GM18507 (cell line): ENCODE measurements at places on chromosomes 7 and 10.

GRCh38 chr7:148773334-148773733, 74.6 kb downstream of the CUL1 start:
- peak; percentile 20 for DNase-seq

GRCh38 chr7:84722086-84722485, 464.8 kb downstream of the SEMA3D start:
- no peak for DNase-seq

GRCh38 chr10:75115137-75115536, 3.7 kb downstream of the SAMD8 start:
- no peak for DNase-seq

DNA sequence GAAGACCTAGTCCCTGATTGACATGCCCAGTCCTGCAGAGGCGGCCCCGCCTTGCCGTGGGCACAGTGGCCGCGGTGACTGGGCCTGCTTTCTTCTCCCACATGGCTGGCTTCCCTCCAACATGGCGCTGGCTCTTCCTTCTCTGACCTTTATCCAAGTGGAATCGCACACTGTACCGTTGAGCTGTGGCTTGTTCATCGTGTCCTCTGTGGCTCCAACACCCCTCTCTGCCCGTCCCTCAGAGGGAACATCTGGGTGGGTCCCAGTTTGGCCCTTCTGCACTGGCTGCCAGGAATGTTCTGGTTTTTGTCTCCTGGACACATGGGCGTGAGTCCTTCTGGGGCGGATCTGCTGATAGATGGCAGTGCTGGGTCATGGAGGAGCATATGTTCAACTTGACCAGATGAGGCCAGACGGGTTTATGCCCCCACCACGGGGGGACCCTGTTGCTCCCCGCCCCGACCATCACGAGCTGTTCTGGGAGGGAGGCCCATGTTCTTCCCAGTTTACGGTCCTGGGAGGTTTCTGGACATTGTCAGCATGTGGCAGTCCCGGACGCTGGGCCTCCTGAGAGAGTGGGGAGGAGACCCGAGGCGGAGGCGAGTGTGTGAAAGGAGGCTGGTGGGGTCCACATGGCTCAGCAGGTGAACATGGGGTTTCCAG, 63.5 kb downstream of the LHPP start:
- DNase-seq: no peak

- DNase-seq: no peak
These were observed 123.9 kb downstream of the CACNA2D1 start for GRCh38 chr7:82319674-82320118.

DNA sequence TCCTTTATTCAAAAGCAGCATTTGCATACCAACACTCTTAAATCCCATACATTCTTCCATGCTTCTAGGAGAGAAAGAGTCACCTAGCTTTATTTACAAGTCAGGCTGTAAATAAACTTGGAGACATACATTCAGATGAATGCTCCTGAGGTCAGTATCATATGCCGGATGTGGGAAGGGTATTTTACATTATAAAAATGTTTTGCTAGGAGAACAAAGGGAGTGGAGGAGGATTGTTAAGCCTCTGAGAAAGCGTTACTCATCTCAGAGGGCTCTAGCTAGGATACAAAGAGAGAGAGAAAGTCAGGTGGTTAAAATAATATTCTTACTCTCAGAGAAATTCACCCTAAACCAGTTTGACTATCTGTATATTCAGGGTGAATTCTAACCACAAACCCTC, 300.9 kb upstream of the NPSR1 start:
- no peak for DNase-seq

GRCh38 chr10:100043796-100044195, 34.0 kb upstream of the DNMBP start:
- DNase-seq: no peak

DNA sequence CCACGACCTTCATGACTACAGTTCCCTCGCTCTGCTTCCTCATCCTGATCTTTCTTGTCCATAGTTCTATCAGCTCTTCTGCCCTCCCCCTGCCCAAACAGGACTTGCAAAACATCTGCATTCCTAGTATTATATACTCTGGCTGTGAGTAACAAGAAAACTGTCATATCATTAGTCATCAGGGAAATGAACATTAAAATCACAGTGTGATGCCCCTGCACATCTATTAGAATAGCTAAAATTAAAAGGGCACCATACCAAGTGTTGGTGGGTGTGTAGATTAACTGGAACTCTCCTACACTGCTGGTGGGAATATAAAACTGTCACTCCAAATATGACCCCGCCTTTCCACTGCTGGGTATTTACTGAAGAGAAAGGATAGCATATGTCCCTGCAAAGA, 141.8 kb downstream of the C7orf25 start:
- DNase-seq: no peak

DNA sequence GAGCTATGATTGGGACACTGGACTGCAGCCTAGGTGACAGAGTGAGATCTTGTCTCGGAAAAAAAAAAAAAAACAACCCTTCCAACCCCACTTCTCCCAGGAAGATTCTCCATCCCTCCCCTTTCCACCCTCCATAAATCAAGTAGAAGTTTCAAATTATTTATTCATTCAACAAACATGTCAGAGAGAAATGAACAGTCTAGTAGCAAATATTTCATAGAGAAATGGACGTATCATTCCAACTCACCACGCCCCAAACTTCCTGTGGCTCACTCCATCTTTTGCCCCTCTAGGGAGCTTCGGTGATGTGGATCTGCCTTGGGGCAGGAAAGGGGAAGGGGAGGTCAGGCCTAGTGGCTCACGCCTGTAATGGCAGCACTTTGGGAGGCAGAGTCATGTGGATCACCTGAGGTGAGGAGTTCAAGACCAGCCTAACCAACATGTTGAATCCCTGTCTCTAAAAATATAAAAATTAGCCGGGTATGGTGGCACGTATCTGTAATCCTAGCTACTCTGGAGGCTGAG, 638 bp upstream of the TRAPPC14 start:
- no peak for DNase-seq

- DNase-seq: no peak
These were observed 81.1 kb upstream of the CPXM2 start for GRCh38 chr10:123972481-123973401.

DNA sequence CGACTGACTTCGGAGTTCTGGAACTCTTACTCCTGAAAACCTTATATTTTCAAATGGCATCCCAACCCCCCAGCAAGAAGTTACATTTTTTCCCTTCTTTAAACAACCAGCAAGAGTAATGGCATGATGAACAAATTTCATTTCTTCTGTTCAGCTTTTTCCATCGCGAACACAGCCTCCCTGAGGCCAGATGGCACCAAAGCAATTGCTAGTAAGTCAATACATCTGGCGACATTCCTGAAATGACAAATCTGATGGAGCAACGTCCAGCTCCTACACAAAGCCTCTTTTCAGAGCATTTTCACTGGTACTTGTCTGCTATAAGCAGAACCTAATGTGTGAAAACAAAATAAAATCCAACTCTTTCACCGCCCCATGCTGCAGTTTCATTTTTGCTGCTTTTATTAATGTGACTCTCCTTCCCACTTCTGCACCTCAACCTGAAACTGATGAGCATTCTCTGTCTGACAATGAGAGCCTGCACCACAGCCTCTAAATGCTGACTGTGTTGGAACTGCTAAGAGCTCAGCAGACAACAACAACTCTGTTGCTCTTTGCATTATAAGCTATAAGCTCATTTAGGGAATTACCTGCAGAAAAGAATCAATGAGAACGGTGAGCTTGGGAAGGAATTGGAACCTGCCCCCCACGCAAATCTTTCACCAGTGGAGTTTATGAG, 229.8 kb downstream of the FGFR2 start:
- DNase-seq: no peak

DNA sequence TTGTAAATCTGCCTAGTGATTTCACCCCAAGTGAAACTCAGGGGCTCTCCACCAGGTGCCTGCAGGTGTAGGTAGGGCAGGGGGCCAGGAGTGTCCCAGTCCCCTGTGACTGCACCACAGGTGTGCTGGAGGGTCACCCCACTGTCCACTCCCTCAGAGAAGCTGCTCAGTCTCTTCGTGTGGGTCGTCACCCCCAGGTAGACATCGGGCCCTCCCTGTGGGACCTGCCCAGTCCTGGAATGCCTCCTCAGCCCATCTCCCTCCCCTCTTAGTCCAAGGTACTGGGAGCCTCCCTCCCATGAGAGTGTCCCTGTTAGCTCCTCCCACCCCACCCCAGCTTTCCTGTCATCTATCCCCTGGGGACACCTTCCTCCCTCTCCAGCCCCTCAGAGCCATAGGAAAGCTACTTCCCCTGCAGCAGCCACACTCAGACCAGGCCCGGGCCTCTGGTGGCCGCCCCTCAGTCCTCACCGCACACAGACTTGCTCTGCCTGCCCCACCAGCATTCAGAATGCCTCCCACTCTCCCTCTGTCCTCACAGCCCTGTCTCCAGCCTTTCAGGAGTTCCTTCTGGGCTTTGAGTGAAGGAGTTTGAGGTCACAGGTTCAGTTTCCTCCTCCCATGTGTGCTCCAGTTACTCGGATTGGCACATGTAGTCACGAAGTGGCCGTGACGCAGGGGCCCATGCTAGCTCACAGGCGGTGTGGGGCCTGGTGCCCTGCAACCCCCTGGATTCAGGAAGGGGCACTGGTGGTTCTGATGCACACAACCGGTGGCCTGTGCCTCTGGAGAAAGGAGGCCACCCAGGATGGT, 5.1 kb downstream of the ALOX5 start:
- DNase-seq: no peak

GRCh38 chr10:114356751-114357514, 47.4 kb downstream of the AFAP1L2 start:
- no peak for DNase-seq

- no peak for DNase-seq
These were observed 123.2 kb downstream of the NRP1 start for GRCh38 chr10:33211106-33211878.

DNA sequence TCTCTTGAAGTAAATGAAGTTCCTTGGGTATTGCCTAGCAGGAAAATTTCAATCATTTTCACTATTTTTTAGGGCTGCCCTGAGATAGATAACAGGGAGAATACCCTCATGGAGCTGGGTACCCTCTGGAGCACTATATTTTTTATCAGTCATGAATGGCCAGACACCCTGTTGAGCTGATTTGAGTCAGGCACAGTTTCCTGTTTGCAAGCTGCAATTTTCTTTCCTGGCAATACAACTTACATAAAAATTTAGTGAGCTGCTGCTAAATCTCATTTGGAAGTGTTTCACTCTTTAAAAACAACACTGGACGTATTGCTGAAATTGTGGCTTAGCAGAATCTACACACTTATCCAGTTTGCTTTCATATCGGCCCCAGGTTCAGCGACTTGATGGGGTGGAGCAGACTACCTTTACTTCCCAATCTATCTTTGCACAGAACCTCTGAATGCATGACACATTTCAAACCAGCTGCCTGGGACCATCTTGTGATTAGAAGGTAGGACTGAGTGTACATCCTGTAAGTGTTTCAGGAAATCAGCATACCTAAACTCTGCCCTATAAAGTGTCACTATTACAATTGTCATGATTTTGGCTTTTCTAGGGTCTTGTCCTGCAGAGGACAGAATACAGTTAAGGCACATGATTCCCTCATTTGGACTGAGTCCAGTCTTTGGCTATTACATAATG, 125.7 kb upstream of the FAM3C start:
- no peak for DNase-seq

GRCh38 chr10:86043236-86043635, 323.4 kb downstream of the GRID1 start:
- DNase-seq: no peak
